CD4-positive, CD25-positive, alpha-beta regulatory T cell (primary cell): ENCODE measurements at places on chromosomes 5 and 9. TPM values are rescaled to one million over a fixed set of nuclear protein-coding genes. Genes with fewer than 3 reads are reported as not detected.

- DNase-seq, result no peak
Observed at GRCh38 chr9:121085661-121086060, 10.9 kb downstream of the CNTRL start.

DNA sequence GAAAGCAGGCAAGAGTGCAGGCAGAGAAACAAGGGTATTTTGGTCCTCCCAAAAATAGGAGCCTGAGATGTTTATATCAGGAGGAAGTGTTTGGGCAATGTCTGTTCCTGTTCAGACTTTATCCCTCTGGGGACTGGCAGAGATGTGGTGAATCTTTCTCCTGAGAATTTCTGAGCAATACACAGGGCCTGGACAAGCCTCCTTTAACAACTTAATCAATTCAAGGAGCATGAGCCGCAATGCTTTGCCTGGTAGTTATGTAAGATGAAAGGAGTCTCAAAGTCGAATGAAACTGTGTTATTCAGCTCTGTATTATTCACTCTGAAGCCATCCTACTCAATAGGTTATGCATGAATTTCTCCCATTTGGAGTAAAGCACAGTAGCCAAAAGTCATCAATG, 365.6 kb downstream of the MAN2A1 start:
- no peak for DNase-seq

The PCDHGA7 gene
- polyA plus RNA-seq, result 0.09 TPM

The LAMC3 gene
- polyA plus RNA-seq, result 0.46 TPM

The TTC39B gene
- 8.4 TPM for polyA plus RNA-seq
